ENCODE measurements at places on chromosomes 16 and 17. TPM values are rescaled to one million over a fixed set of nuclear protein-coding genes. Genes with fewer than 3 reads are reported as not detected.
A peak's percentile ranks its signal among the peaks of the same experiment; 100 is the strongest.

- DNase-seq, result no peak
- H3K27ac ChIP-seq, result no peak overlapping the region
- no peak overlapping the region for H3K4me3 ChIP-seq
- no peaks in the 10 kb centered on the region for H3K4me1 ChIP-seq
- no peaks in the 10 kb centered on the region for H3K27me3 ChIP-seq
Observed at GRCh38 chr16:11530171-11530940, 56.4 kb downstream of the LITAF start.

OR3A2 gene
- total RNA-seq, result 2.4 TPM

GRCh38 chr16:58338205-58338604 is 43.4 kb upstream of the PRSS54 start:
- no peaks in the 10 kb centered on the region for H3K4me1 ChIP-seq
- H3K27me3 ChIP-seq, result no peaks in the 10 kb centered on the region
- H3K36me3 ChIP-seq, result no peaks in the 10 kb centered on the region
- no peak overlapping the region for H3K4me3 ChIP-seq
- no peak for DNase-seq

GRCh38 chr16:64858076-64858475 is 263.8 kb downstream of the CDH11 start:
- H3K27me3 ChIP-seq, result no peaks in the 10 kb centered on the region
- no peak overlapping the region for H3K4me3 ChIP-seq
- no peak overlapping the region for H3K27ac ChIP-seq
- no peak for DNase-seq
- H3K36me3 ChIP-seq, result no peaks in the 10 kb centered on the region

TGFB1I1 gene
- total RNA-seq, result 0.49 TPM

DNA sequence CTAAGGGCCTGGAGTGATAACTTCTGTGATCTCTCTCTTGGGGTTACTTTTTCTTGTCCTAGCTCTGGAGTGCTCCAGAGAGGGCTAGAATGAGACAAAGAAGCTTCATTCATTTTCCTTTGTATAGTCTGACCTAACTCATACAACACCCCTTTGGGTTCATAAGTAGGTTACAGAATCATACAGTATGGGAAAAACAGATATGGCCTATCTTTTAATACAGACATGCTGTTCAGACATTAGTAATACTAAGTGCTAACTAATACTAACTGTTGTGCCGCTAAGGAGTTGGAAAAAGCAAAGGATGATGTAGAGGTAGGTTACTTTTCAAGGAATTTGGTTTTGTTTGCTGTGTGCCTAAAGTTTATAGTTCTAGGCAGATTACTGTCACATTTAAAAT is 84.7 kb downstream of the NLK start:
- H3K36me3 ChIP-seq, result no peaks in the 10 kb centered on the region
- H3K27me3 ChIP-seq, result no peaks in the 10 kb centered on the region
- no peak overlapping the region for H3K27ac ChIP-seq
- H3K4me1 ChIP-seq, result no peaks in the 10 kb centered on the region
- H3K4me3 ChIP-seq, result no peak overlapping the region

DNA sequence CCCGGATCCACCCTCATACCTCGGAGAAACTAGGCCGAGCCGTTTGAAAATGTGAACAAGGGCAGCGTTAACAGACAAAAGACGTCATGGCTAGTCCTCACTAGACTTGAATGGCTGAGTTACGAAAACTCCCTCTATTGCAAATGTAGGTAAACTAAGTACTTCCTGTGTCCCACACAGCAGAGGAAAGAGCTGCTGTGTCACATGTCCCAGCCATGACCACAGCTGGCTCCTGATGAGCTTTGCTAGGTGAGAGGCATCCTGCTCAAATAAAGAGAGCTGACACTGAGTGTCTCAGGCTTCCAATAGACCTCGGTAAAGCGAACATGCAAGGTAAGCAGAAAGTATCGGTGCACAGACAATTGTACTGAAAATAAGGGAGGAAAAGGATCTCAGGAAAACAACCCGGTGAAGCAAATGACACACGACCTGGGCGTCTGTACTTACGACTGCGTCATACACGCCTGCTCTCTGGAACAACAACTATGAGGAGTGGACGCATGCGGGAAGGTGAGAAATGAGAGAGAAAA is 26.0 kb downstream of the TMEM204 start:
- H3K4me1 ChIP-seq, result peaks cover 46% of the 10 kb centered on the region
- H3K36me3 ChIP-seq, result peaks cover 10% of the 10 kb centered on the region
- H3K27me3 ChIP-seq, result no peaks in the 10 kb centered on the region
- DNase-seq, result peak; percentile 52

GRCh38 chr16:2486645-2487516 is 12.0 kb downstream of the TBC1D24 start:
- peak; percentile 76 for DNase-seq
- no peaks in the 10 kb centered on the region for H3K27me3 ChIP-seq
- no peak overlapping the region for H3K27ac ChIP-seq
- peaks cover 14% of the 10 kb centered on the region for H3K4me1 ChIP-seq
- H3K4me3 ChIP-seq, result no peak overlapping the region

DNA sequence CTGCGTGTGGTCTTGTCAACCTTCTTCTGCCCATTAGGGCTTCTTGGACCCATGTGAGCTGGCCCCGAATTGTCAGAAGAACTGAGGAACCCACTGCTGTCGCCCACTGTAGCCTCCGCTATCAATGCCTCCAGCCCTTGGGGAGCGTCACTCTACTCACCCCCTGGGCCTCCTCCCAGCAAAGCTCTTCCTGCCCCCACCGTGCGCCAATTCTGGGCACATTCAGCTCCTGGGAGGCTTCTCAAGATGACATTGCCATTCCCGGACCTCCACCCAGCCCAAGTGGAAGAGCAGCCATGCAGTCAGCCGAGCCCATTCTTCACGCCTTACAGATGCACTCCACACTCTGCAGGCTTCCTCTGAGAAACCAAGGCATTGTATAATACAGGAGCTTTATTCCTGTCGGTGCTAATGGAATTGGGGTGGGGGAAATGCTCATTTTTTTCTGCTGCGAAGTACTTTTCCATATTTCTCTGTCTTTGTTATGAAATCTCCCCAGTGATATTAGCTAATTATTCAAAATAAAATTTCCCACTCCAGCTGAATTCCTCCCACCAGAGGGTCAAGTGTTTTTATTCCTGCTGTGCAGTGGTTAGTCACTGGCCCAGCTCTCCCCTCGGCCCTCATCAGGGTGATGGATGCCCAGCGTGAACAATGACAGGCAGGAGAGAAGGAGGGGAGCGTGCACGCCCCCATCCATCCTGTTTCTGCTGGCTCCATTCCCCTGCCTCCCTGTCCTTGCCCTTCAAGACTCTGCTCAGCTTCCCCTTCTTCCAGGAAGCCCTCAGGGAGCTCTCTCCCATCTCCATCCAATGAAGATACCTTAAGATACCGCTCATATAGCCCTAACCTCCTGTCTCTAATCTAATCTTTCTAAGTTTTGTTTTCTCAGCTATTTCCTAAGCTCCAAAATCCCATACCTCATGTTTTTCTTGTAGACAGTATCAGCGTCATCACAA is 87.7 kb downstream of the C16orf95 start:
- DNase-seq, result no peak
- H3K27ac ChIP-seq, result no peak overlapping the region
- no peaks in the 10 kb centered on the region for H3K4me1 ChIP-seq
- H3K36me3 ChIP-seq, result no peaks in the 10 kb centered on the region
- no peaks in the 10 kb centered on the region for H3K27me3 ChIP-seq

- H3K36me3 ChIP-seq, result no peaks in the 10 kb centered on the region
- no peak overlapping the region for H3K27ac ChIP-seq
- no peak overlapping the region for H3K4me3 ChIP-seq
- H3K4me1 ChIP-seq, result peaks cover 61% of the 10 kb centered on the region
- no peaks in the 10 kb centered on the region for H3K27me3 ChIP-seq
- DNase-seq, result peak; percentile 2
Observed at GRCh38 chr17:47720196-47720595, 12.8 kb upstream of the TBX21 start.

GRCh38 chr16:67571464-67571863 is 9.1 kb downstream of the CTCF start:
- no peak for DNase-seq
- no peak overlapping the region for H3K4me3 ChIP-seq
- H3K36me3 ChIP-seq, result peaks cover 31% of the 10 kb centered on the region
- H3K27ac ChIP-seq, result no peak overlapping the region
- H3K27me3 ChIP-seq, result no peaks in the 10 kb centered on the region

SNX11 gene
- total RNA-seq, result 20.8 TPM

MVP gene
- 145 TPM for total RNA-seq

GRCh38 chr17:50130559-50131305 is 772 bp upstream of the SAMD14 start:
- peaks cover 6% of the 10 kb centered on the region for H3K27me3 ChIP-seq
- H3K36me3 ChIP-seq, result peaks cover 11% of the 10 kb centered on the region
- no peak for DNase-seq
- H3K27ac ChIP-seq, result no peak overlapping the region
